KG1 (cell line): ENCODE measurements at places on chromosomes 6 and 20.

DNA sequence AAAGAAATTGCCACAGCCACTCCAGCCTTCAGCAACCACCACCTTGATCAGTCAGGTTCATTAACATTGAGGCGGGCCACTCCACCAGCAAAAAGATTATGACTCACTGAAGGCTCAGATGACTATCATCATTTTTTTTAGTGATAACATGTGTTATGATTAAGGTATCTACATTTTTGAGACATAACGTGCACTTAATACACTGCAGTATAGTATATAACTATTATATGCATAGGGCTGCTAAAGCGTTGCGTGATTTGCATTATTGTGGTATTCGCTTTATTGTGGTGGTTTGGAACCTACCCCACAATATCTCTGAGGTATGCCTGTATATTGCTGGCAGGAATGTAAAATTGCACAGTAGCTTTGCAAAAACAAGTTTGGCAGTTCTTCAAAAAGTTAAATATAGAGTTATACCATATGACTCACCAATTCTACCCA is 6.8 kb upstream of the RIPK1 start:
- no peak for DNase-seq

DNA sequence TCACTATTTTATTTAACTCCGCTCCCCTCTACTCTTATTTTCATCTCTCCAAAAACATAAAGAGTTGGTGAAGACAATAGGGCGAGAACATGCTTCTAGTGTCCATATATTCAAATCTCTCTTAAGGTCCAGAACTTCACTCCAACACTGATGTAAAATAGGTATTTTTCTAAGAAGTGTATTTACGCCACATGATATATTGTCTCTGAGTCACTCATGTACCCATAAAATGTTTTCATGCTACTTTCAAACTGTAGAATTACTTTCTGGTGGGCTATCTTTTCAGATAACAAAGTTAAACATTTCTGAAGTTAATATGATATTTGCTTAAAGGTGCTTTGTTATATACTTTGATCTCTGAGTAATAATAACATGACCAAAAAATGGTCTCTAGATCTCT is 124.1 kb upstream of the IFNGR1 start:
- DNase-seq: no peak

DNA sequence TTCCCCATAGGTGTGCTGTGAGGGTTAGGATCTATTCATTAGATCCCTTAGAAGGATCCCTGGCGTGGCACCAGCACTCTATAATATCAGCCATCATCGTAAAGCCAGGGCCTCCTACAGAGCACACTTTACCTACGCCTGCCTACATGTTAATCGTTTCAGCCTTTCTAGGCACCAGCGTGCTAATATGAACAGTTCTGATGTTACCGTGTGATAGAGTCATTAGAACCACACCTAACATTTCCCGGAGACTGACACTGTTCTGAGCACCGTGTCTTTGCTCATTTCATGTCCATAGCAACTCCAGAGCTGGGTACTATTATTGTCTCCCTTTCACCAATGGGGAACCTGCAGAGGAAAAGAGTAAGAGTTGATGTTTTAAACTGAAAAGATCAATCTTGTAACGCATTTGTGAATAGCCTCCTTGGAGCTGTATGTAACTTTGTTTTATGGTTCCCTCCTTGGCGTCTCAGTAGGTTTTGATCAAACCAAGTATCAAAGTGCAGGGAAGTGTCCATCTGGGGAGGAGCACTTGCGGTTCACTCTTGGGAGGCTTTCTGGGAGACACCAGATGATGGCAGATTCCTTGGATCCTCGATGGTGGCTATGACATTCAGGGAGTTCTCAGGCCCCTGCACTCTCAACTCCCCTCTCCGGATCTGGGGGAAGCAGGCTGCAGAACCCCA is 73.8 kb upstream of the KCNG1 start:
- no peak for DNase-seq

GRCh38 chr6:3623451-3624249 is 127.9 kb downstream of the PXDC1 start:
- DNase-seq: no peak

DNA sequence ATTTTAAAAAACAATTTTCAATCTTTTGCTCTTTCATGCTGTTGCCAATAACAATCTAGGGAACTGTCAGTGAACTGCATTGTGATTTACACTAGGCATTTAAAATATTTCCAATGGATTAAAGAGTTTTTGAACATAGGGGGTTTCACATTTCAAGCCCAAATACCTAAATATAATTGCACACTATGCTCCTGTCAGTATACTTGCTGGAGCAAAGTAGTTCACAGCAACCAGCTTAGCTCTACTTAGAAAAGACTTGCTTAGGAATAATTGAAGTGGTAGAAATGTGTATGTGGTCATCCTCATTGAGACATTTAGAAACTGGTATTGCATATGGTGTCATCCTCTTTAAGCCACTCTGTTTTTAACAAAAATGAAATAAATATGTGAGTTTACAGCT is 41.7 kb upstream of the REV3L start:
- no peak for DNase-seq
